ENCODE measurements at places on chromosomes 4 and X. TPM values are rescaled to one million over a fixed set of nuclear protein-coding genes. Genes with fewer than 3 reads are reported as not detected.

Gene COL4A6
- polyA plus RNA-seq: not detected

Gene ITIH6
- not detected for polyA plus RNA-seq

DNA sequence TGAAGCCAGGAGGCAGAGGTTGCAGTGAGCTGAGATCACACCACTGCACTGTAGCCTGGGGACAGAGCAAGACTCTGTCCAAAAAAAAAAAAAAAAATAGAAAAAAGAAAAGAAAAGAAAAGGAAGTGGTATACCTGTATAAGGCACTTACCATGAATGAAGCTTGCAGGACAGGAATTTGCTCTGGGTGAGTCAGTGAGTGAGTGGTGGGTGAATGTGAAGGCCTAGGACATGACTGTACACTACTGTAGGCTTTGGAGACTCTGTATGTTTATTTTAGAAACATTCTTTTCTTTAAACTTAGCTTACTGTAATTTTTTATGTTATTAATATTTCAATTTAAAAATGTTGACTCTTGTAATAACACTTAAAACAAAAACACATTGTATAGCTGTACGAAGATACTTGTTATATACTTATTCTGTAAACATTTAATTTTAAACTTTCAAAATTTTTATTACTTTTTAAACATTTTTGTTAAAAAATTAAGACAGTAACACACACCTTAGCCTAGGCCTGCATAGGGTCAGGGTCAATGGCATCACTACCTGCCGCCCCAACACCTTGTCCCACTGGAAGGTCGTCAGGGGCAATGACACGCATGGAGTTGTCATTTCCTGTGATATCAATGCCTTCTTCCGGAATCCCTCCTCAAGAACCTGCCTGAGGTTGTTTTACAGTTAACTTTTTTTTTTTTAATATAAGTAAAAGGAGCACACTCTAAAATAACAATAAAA is 78.7 kb downstream of the CLNK start:
- DNase-seq: no peak

DNA sequence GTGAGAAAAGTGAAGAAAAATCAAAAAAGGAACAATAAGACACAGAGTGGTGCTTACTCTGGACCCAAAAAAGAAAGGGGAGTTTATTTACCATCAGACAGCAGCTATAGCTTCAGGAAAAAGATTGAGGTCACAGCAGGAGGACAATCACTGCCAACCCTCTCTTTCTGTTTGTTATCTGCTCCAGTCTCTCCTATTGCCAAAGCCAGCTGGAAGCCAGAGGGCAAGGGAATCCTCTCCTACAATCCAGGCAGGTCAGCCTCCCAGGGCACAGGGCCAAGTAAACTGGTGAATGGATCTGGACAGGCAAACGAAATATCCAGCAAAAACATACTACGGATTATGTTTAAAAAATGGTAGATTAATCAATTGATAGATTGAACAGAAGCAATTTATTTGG is 306.9 kb upstream of the SLIT2 start:
- peak; percentile 44 for DNase-seq
